ENCODE measurements at places on chromosomes 4 and X.

DNA sequence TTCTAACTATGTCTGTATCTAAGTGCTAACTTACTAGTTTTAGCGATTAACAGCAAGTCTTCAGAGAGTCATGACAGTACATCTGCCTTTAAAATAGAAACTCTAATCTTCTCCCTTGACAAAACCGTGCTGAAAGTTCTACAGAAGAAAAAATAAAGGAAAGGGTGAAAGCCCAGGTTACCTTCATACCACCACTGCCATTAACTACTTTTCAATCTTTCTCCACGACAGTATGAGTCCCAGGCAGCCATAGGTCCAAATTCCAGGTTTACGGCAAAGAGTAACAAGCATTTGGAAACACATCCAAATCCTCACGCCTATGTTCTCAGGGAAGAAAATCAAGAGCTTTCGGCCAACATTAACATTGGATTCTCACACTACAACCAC, 12.4 kb upstream of the ZCCHC13 start:
- DNase-seq = no peak

- no peak for DNase-seq
Measured at GRCh38 chr4:159736411-159736810, 633.5 kb downstream of the RAPGEF2 start.

GRCh38 chr4:62661821-62662220, 1461.7 kb downstream of the ADGRL3 start:
- DNase-seq = no peak

GRCh38 chr4:52659722-52660261, 691 bp upstream of the USP46 start:
- peak; percentile 58 for DNase-seq

- DNase-seq = no peak
Measured at GRCh38 chr4:166460769-166461550, 587.9 kb downstream of the TLL1 start.

DNA sequence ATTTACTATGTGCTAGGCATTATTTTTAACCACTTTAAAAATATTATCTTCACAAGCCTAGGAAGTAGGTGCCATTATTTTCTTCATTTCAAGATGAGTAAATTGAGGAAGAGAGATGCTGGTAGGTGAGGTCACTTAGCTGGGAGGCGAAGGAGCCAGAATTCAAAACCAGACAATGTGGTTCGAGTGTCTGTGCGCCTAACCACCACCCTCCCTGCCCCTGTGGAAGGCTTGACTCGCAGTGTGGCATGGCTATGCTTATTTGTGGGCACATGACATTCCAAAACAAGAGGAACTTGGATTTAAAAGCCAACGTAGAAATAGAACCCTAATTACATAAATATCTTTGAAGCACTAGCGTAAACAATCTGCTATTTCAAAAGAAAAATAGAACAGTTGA, 226.6 kb upstream of the PITX2 start:
- DNase-seq = no peak

GRCh38 chrX:30655991-30656390, 2.8 kb downstream of the GK start:
- no peak for DNase-seq

DNA sequence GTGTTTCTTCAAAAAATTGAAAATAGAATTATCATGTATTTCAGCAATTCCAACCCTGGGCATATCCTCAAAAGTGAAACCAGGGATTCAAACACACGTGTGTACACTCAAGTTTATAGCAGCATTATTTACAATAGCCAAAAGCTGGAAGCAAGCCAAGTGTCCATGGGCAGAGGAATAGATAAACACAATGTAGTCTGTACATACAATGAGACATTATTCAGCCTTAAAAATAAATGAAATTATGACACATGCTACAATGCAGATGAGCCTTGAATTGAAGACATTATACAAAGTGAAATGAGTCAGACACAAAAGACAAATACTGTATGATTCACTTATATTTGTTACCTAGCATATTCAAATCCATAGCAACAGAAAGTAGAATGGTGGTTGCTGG, 853.4 kb downstream of the STIM2 start:
- DNase-seq = no peak

GRCh38 chr4:129246910-129247461, 151.0 kb downstream of the C4orf33 start:
- DNase-seq = no peak

GRCh38 chr4:6972375-6972650, 62.7 kb downstream of the TBC1D14 start:
- DNase-seq = no peak

DNA sequence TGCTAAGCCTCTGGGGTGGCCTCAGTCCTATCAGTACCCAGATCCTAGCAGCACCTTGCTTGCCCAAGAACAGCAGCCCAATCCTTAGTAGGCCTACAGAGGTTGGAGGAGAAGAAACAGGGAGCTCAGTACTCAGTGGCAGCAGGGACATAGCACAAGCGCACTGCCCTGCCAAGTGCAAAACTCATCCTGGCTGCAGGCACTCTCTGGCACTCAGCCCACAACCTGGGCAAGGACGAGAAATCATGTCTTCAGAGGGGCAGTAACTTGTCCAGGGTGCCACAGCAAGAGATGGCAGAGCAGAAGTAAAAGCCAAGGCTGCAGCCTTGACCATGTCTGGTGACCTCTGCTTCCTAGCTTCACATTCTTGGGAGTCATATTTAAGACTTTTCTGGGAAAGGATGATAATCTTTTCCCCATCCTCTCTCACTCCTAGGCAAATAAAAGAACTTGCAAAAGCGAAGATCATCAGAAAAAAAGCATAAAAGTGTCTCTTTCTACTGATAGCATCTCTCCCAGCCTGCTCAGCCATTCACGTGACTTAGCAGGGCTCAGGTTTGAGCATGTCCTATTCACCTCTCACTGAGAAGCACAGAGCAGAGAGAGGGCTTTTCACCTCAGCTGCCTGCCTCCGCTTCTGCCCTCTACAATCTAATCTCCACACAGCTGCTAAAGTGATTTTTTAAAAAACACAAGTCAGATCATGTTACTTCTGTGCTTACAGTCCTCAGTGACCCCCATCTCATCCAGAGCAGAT, 37.2 kb upstream of the MAGEA4 start:
- no peak for DNase-seq

GRCh38 chr4:37440501-37440900, 196.0 kb downstream of the NWD2 start:
- no peak for DNase-seq

- DNase-seq = peak; percentile 76
Measured at GRCh38 chrX:85243761-85244449, at the start of the genes SATL1 and ZNF711. TSS of gene SATL1 (minus strand) at chrX:85243779. CDS start at chrX:85108968, 134,811 bp downstream. TSS of gene ZNF711 (plus strand) at chrX:85243991. CDS start at chrX:85247573, 3,582 bp downstream.

DNA sequence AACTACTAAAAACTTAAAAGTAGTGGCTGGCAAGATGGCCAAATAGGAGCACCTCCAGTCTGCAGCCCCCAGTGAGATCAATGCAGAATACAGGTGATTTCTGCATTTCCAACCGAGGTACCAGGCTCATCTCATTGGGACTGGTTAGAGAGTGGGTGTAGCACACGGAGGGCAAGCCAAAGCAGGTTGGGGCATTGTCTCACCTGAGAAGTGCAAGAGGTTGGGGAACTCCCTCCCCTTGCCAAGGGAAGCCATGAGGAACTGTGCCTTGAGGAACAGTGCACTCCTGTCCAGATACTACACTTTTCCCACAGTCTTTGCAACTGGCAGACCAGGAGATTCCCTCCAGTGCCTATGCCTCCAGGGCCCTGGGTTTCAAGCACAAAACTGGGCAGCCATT, 311.1 kb downstream of the PAPSS1 start:
- no peak for DNase-seq

GRCh38 chrX:136967966-136968365, 65.8 kb downstream of the GPR101 start:
- no peak for DNase-seq

- DNase-seq = no peak
Measured at GRCh38 chr4:62262676-62263075, 1062.5 kb downstream of the ADGRL3 start.

DNA sequence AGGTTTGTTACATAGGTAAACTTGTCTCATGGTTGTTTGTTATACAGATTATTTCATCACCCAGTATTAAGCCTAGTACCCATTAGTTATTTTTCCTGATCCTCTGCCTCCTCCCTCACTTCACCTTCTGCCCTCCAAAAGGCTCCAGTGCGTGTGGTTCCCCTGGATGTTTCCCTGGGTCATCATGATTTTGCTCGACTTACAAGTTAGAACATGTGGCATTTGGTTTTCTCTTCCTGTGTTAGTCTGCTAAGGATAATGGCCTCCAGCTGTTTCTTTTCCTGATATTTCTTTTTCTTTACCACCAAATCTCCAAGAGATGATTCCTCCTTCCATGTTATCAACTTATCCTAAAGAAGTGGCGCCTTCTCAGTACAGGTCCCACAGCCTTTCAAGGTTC, 543.1 kb upstream of the ADGRL3 start:
- no peak for DNase-seq

DNA sequence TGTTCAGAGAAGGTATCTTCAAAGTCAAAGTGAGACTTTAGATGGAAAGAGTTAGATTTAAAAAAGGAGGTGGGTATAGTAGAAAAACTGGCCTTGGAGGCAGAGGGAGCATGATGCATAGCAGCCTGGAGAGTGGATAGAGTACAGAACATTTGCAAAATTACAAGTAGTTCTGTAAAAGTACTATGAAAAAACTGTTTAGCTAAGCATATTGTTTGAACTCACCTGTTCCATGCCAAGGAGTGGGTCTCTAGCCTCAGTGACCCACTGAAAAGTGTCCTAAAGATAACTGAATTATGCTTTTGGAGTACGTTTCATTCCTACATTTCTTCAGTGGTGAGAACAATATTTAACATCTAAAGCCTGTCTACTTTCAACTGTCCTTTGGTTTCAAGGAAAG, 218.9 kb downstream of the NAP1L3 start:
- DNase-seq = no peak

DNA sequence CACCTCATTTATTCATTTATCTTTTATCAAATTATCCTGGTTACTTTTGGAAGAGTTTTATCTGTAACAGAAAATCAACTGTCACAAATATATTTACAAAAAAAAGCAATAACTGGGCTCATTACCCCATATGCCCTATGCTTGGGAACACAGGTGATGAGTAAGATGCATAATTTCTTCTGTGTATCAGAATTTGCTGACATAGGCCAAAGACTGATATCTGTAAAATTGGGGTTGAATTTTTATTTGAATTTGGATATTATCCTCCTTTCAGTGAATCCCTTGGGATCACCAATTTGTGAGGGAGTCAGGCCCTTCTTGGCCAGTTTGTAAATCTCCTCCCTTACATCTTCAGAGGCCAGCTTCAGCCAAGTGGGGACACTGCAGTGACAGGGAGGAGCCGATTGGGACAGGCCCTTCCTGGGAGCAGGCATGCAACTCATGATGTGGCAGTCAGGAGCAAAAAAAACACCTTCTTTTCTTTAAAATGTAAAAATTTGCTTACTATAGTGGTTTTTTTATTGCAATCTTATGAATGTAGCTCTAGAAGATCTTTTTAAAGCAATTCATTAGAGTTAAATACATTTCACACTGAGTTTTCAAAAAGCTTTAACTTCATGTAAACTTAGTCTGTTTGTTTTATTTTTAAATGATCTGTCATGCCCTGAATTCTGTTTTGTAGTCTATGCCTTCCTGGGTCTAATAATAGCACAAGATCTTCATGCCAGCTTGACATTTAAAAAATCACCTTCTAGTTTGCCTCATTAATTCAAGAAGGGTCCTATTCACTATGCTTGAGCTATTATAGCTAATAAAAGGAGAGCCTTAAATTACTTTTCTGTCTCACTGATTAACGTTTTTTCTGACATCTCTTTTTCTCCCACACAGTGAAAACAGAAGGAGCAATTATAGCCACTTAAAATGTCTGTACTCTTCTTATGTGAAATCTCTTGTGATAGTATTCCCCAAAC, 136.6 kb upstream of the SPRY1 start:
- DNase-seq = no peak

DNA sequence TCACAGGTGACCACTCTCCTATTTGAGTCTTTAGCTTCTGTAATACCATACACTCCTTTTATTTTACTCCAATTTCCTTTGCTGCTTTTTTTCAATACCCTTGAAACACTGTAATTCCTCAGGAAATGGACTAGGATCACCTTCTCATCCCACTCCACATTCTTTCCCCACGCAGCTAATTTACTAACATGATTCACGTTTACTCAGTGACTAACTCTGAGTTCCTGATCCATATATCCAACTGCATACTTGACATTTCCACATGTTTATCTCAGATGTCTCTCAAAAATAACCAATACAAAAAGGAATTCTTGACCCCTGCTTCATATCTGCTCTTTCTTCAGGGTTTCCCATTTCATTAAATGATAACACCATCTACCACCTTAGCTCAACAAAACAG, 19.9 kb downstream of the RPS6KA6 start:
- DNase-seq = no peak

DNA sequence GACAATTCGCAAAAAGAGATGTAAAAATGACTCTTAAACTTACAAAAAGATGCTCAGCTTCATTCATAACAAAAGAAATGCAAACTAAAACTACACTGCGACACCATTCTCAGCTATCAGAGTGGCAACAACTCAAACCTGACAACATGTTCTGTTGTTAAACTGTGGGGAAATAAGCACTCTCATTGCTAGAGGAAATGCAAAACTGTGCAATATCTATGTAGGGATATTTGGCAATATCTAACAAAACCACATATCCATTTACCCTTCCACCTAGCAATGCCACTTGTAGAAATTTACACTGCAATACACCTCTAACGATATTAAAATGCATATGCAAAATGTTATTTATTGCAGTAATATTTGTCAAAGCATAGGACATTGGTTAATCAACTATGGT, 78.3 kb upstream of the EGFL6 start:
- DNase-seq = no peak

GRCh38 chrX:70066646-70067045, 4.4 kb downstream of the OTUD6A start:
- no peak for DNase-seq

DNA sequence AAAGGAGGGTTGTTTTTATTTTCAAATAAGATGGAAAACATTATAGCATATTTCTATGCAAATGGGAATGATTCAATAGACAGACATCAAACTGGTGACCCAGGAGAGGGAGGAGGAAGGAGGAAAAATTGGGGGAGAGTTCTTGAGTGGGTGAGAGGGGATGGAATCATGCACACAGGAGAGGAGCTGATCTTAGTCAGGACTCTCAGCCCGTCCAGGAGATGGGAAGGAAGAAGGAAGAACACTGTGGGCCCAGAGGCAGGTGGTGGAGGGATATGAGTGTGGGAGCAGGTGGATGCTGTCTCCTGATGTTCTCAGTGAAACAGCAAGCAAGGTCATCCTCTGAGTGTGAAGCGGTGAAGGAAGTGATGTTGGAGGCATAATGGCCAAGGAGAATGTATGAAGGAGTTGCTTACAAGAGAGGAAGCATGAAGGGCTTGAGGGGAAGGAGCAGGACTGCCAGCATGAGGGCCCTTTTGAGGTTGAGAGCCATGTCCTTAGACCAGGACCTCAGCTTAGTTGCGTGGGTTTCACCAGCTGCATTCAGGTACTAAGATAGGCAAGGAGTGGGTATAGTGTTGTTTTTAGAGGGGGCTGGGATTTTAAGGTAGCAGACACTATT, 161.7 kb upstream of the NAP1L5 start:
- no peak for DNase-seq

DNA sequence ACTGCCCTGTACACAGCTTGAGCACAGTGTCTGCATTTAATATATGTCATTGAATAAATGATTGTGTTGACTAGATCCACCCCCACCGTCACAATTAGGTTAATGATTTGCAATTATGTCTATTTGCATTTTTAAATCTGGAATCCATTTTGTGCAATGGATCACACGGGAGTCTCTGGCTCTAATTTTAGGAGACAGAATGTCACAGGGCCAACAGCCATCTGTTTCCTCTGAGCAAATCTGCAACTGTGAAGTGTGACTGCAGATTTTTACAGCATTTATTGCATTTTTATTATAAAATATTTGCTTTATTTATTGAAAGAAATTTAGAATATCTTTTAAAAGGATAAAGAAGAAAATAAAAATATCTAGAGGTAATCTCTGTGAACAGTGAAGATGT, 316.8 kb downstream of the HS3ST1 start:
- DNase-seq = no peak

- no peak for DNase-seq
Measured at GRCh38 chr4:114132830-114133229, 153.4 kb upstream of the ARSJ start.

Measured in ecto neural progenitor cell (in vitro differentiated cells).